ENCODE measurements at places on chromosomes 4 and X. TPM values are rescaled to one million over a fixed set of nuclear protein-coding genes. Genes with fewer than 3 reads are reported as not detected.

Gene ASMT
- total RNA-seq, result not detected

DNA sequence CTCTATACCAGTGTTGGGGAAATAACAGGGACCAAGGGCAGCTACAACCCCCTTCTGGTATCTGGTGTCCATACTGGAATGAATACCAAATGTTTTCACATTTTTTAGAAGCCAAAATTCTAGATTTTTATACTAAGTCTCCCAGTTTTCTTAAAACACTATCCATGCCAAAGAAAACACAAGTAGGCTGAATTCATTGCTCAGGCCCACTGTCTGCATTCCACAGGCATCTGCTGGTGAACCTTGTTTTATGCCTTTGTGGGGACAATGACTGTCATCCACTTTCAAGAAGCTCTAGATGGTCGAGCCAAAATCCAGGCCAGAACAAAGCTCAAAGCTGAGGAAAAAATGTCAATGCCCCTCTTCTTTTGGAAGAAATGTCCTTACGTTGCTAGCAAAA lies 213.4 kb upstream of the RASGEF1B start:
- no peak for DNase-seq

DNA sequence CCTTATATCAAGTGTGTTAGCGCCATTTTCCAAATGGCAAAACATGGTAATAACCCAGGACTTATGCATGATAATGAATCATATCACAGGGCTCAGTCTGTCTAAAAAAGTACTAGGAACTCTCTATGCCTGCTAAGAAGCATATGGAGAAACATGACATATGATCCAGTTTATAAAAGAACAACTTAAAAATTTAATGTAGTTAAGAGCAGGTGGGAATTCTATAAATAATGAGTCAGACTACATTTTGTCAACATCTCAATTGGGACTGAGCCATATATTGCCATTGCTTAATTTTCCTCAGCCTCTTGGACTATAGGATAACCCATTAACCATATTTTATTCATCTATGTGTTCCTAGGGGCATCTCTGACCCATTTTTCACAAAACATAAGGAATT lies 360.4 kb upstream of the AGA start:
- DNase-seq, result no peak

Gene SCRG1
- 0.12 TPM for total RNA-seq

DNA sequence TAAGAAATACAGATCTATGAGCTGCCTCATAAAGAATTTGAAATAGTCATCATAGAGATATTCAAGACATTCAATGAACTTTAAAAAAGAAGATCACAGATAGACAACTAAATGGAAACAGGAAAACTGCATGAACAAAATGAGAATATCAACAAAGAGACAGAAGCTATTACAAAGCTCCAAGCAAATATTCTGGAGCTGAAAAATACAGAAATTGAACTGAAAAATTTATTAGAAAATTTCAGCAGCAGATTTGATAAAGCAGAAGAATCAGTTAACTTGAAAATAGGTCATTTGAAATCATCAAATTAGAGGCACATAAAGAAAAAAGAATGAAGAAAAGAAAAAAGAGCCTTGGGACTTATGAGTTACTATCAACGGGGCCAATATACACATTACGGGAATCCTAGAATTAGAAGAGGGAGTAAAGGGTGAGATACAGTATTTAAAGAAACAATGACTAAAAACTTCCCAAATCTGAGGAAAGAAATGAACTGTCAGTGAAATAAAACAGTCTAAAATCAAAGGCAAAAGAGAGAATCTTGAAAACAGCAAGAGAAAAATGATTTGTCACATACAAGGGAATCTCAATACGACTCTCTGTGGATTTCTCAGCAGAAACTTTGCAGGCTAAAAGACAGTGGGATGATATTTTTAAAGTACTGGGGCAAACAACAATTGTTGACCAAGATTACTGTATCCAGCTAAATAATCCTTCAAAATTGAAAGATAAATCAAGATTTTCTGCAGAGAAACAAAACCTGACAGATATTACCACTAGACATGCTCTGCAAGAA lies 641.6 kb downstream of the ANKRD50 start:
- DNase-seq, result no peak

Gene RENBP
- total RNA-seq, result 1.9 TPM
